ENCODE measurements at places on chromosomes 5 and 9.

DNA sequence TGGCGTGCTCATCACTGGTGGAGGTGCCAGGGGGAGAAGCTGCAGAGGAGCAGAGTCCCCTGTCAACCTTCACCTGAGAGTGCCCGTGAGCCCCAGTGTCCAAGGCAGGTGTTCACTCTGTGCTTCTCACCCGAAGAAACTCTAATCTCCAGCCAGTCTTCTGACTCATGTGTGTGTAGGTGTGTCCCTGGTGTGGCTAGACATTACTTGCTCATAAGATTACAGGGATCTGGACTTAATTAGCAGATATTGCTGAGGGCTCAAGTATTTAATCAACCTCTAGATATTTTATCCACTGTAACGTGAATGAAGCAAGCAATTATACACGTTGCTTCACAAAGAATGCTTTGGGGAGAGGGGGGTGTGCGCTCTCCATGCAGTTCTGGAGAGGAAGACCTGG lies 72.5 kb downstream of the MED10 start:
- no peak for DNase-seq

DNA sequence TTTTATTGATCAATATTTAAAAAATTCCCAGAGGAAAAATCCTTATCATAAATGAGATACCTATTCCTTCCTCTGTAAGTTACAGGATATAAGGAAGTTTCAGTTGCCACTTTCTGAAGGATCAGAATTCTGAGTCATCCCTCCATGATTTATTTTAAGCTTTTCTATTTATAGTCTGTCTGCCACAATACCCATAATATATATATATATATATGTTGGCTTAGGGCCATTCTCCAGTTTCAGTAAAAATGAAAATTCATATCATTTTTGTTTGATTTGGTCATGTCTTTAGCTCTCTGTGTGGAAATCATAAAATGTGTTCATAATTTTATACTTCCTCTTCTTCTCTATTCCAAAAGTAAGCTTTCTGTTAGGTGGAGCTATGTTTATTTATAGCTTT lies 215.8 kb upstream of the CYLC2 start:
- peak; percentile 5 for DNase-seq

DNA sequence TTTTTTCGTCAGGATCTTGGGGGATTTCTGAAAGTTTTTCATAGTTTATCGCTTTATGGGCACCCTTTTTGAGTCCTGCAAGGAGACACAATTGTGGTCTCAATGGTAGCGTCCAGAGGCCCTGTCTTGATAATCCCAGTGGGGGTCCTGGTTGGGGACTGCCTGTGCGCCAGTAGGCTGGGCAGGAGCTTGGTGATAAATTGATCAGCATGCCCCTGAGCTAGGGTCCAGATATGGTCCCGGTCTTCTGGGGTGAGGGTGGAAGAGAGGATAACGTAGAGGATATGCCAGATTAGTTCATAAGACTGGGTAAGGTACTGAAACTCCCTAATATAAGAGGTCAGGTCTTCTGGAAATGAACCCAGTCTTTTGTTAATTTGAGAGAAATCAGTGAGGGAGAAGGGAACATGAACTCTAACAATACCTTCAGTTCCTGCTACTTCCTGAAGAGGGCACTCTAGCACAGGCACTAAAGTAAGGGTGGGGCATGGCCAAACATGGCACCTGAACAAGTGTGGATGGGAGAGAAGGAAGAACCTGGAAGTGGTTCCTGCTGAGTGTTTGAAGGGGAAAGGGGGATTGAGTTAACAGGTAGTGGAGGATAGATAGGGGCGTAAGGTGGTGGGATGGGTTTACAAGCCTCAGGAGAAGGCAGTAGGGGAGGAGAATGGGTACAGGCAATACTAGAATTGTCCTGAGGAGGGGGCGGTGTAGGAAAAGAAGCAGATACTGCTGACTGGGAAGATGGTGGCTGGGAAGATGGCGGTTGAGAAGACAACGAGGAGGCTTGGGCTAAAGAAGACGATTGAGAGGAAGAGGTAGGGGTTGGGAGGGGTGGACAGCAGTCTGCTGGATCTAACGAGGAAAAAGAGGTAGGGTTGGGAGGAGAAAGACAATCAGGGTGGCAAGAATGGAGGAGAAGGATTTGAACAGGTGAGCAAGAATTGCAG lies 33.8 kb upstream of the ANXA2R start:
- peak; percentile 87 for DNase-seq

GRCh38 chr9:859251-859650 lies 17.8 kb downstream of the DMRT1 start:
- DNase-seq: no peak

DNA sequence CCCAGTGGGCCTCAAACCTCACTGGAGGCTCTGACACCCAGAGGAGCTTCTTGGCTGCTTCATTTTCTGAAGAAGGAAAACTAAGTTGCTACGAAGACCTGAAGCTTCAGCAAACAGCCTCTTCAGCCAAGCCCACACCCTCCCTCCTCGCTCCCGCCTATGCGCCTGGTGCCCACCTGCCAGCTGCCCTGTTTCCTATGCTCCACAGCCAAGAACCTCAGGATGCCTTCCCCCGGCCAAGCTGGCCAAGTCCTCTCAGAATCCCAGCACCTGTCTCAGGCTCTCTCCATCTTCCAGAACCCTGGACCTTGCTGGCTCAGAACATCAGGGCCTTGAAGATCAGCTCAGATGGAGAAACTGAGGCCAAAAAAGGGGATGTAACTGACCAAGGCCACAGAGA lies 60.4 kb downstream of the STK10 start:
- DNase-seq: no peak

- peak; percentile 20 for DNase-seq
Observed at GRCh38 chr5:98308960-98309359, 464.5 kb upstream of the RGMB start.

GRCh38 chr5:177588413-177588909 lies 3.5 kb upstream of the TMED9 start:
- DNase-seq: no peak

GRCh38 chr5:96483878-96484277 lies 50.8 kb upstream of the PCSK1 start:
- peak; percentile 27 for DNase-seq

GRCh38 chr9:135914921-135915320 lies 7.6 kb upstream of the CAMSAP1 start:
- DNase-seq: no peak

- DNase-seq: no peak
Observed at GRCh38 chr9:95084254-95084934, 233.1 kb downstream of the FANCC start.

- DNase-seq: no peak
Observed at GRCh38 chr5:54518818-54519508, 1.4 kb downstream of the SNX18 start.

DNA sequence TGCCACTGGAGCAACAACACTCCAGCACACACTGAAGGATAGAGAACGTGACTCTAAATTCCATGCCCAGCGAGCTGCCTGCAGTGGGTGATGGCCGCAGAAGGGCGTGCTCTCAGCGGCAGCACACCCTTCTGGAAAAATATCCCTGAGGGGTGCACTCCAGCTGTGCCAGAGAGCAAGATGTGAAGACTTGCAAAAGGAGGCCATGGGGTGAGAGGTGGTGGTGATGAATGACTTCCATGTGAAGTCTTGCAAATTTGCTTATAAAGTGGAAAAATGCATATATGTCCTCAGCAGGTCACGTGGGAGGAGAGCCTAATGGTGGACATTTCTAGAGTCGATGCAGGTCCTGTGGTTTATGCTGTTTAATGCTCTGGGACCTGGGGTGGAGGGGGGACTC lies 39.8 kb upstream of the COL5A1 start:
- no peak for DNase-seq

DNA sequence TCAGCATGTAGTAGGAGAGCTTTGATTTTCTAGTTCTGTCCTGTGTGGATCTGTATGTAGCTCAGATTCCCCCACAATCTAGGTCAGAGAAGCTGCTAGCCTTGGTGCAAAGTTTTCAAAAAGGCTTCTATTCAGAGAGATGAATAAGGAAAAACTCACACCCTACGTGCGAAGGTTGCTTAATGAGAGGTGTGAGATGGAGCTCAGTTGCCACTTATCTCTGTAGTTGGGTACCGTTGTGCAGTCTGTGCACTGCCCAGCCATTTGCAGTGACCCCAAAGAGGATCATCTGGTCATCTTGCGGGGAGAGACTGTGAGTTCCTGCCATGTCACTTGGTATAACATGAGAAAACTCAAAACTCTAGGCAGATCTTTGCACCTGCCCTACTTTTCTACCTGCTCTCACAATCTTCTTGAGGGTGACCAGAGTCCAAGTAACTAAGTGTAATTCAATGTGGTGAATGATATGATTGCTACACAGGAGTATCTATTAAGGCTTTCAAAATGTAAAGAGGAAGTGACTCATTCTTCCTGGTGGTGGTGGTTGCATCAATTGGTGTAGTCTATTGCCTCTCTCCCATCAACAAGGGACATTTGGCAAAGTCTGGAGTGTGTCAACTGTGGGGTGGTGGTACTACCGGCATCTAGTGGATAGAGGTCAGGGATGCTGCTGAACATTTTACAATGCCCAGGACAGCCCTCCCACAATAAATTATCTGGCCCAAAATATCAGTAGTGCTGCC lies 65.2 kb downstream of the TMC1 start:
- peak; percentile 88 for DNase-seq

- peak; percentile 79 for DNase-seq
Observed at GRCh38 chr9:91954841-91955471, 4.9 kb upstream of the ROR2 start.

DNA sequence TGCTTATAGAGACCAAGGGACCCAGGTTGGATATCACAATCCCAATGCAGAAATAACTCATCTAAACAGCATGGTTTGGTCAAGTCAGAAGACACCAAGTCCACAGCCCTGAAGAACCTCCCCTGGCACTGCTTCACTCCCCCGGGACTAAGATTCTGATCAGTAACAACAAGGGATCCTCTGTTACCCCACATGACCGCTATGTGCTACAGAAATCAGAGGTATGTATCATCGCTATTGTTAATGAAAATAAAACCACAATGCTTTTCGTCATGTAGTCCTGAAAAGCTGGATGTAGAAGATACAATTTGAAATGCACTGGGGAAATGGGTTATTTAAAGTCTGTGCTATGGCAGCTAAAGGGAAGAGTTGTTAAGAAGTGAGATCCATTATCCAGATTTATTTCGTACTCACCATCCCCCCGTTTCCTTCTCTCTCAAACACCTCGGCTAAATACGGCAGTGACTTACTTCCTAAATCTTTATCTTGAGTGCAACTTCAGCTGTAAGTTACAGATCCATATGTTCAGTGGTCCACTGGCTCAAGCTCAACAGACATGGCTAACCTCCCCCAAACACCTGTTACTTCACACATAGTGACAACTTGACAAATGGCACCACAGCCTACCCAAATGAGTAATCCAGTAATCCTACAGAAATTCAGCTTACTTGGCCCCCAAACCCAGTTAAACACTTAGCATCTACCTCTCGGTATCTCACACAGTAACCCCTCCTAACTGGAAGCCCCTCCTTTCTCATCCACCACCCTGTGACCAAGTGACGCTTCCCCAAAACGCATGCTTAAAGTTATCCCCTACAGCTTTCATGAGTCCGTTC lies 129.2 kb downstream of the MYO10 start:
- DNase-seq: no peak

GRCh38 chr9:95570150-95570549 lies 53.4 kb upstream of the PTCH1 start:
- no peak for DNase-seq

GRCh38 chr9:92794426-92794825 lies 29.8 kb upstream of the BICD2 start:
- DNase-seq: no peak

GRCh38 chr5:44869928-44870327 lies 61.2 kb downstream of the MRPS30 start:
- DNase-seq: no peak

GRCh38 chr5:112006721-112007120 lies 249.7 kb upstream of the NREP start:
- peak; percentile 58 for DNase-seq

GRCh38 chr5:158886086-158886485 lies 213.6 kb downstream of the EBF1 start:
- DNase-seq: no peak

DNA sequence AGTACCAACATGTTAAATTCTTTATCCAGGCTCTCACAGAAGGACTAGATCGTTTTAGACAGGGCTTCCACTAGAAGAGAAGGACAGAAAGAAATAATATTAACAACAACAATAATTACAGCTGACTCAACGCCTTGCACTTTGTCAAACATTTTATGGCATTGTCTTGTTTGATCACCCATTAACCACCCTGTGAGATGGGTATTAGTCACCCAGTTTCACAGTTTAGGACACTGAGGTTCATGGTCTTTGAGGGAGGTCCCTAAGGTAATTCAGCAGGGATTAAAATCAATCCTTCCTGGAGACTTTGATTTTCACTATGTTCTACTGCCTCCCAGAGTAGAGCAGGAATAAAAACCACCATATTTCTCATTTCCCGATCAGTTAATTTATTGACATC lies 51.4 kb upstream of the BNC2 start:
- DNase-seq: no peak

Measured in OCI-M1 (cell line).